CD4-positive, alpha-beta T cell treated with Interleukin-15 for 4 hours (primary cell): ENCODE measurements at places on chromosomes 1 and 21.
A peak's percentile ranks its signal among the peaks of the same experiment; 100 is the strongest.

DNA sequence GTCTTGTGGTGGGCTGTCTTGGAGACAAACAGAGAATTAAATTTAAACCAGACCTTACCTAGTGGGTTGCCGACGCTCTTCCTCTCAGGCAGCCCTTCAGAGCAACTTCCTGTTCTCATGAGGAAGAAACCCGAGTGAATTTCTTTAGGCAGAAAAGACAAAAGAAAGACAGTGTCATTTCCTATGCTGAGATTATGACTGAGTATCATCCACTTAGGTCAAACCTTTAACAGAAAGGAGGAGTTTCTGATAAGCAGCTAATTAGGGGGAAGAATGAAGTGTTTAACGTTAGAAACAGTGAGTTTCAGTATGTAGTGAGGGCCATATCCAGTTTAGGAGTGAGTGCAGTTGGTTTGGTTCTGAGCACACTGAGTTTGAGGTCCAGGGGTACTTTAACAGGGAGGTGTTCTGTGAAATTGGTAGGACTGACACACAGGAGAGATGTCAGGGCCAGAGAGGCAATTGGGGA lies 38.7 kb downstream of the FASLG start:
- peak; percentile 59 for DNase-seq

GRCh38 chr1:53956308-53957168 lies 10.4 kb downstream of the LRRC42 start:
- DNase-seq, result no peak

GRCh38 chr1:78527706-78528105 lies 36.9 kb downstream of the PTGFR start:
- DNase-seq, result no peak

GRCh38 chr1:14624941-14625340 lies 26.5 kb downstream of the KAZN start:
- DNase-seq, result no peak

- DNase-seq, result no peak
Measured at GRCh38 chr1:161872506-161872905, 106.4 kb downstream of the ATF6 start.

DNA sequence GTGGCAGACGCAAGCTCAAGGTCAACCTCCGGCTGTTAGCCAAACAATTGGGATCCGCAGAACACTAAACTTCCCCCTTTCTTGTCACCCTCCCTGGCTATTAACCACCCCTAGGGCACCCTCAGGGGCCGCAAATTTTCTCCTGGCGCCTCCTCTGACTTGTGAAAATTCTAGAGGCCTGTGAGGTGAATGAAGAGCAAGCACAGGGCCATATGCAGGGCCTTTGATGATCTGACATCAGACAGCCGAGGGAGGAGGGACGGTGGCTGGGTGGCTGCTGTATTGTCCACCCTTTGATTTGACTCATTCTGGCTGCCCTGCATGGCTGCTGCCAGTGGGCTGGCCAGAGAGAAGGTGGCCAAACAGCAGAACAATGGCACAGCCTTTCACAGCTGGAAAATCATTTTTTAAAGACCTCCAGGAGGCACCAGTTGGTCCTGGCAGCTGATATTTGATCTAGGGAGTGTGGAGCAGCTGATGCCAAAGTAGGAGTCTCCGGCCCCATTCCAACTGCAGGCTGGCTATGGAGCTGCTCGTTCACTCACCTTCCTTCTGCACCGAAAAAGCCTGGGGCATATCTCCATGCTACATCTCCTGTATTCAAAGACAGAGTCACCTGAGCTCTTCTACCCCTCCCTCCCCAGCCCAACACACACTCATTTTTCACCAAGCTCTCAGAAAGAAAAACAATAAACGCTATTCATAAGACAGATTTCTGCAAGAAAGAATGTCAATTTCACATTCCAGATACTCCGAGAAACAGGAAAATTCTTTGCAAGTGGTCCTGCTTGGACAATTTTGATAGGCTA lies 44.9 kb upstream of the BARHL2 start:
- no peak for DNase-seq

- DNase-seq, result peak; percentile 68
Measured at GRCh38 chr1:203629507-203630082, 3.0 kb downstream of the ATP2B4 start.

DNA sequence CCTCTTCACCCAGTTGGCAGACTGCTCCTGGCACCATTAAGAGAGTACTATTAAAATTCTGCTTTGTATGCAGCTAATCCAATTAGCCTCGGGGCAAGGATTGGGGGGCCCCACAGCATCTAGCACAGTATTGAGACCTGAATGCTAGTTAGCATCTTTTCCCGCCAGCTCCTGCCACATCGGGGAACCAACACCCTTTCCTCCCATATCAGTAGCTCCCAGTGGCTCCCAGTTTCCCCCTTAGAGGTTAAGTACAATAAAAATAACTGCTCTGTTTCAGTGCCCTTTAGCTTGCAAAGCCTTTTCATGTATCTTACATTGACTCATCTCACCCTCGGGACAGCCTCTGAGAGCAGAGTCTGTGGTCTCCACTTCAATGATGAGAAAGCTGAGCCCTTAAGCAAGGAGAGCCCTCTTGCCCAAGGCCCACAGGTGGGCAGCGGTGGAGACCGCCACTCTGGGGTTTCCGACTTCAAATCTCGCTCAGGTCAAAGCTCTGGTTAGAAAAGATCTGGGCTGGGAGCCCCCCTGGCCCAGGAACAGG lies 4.2 kb upstream of the PMVK start:
- DNase-seq, result peak; percentile 23

DNA sequence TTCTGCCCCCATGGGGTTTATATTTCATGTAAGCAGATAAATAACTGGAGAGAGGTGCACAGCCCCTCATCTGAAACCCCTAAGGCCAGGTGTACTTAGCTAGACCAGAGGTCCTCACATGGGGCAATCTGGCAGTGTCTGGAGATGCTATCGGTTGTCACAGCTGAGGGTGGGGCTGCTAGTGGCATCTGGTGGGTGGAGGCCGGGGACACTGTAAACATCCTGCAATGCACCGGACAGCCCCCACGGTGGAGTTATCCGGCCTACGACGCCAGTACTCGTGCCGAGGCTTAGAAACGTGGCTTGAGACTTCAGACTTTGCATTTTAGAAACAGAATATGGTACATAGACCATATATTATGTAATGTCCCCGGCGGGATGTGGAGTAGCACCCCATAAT lies 186.5 kb upstream of the VAMP3 start:
- no peak for DNase-seq

GRCh38 chr1:220770245-220770913 lies 16.3 kb upstream of the MTARC1 start:
- no peak for DNase-seq

GRCh38 chr21:34337741-34338140 lies 26.1 kb upstream of the KCNE2 start:
- no peak for DNase-seq

DNA sequence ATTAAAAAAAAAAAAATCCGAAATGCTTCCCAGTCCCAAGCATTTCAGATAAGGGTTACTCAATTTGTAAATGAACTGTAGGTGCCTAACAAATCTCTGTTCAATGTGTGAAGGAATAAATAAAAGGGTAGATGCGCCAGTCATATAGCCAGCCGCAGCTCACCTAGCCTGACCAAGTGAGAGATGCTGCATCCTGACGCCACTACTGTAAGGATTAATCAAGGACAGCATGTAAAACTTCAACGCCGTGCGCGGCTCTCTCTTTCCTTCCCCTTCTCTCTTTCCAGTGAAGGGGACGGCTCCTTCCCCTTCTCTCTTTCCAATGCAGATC lies 441 bp downstream of the PPT1 start:
- no peak for DNase-seq

DNA sequence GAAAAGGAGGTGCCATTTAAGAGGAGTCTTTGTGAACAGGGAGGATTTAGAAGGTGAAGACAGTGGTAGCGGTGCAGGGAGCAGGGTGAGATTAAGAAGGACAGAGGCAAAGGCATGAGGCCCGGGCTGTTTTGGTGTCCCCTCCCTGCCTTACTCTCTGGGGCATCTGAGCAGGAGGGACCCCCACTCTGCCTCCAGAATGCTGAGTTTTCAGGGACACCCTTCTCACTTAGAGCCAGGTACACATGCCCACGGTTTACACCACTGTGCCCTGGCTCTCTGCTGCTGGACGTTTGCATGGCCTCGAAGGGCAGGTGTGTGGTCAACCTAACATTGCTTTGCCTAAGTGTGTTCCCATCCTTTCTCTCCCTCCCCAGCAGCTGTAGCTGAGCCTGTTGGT lies 20.5 kb upstream of the PARP1 start:
- DNase-seq, result no peak

- no peak for DNase-seq
Measured at GRCh38 chr1:119510046-119510445, 3.0 kb downstream of the HSD3B1 start.

GRCh38 chr1:89274411-89274857 lies 1.8 kb upstream of the GBP5 start:
- peak; percentile 85 for DNase-seq

DNA sequence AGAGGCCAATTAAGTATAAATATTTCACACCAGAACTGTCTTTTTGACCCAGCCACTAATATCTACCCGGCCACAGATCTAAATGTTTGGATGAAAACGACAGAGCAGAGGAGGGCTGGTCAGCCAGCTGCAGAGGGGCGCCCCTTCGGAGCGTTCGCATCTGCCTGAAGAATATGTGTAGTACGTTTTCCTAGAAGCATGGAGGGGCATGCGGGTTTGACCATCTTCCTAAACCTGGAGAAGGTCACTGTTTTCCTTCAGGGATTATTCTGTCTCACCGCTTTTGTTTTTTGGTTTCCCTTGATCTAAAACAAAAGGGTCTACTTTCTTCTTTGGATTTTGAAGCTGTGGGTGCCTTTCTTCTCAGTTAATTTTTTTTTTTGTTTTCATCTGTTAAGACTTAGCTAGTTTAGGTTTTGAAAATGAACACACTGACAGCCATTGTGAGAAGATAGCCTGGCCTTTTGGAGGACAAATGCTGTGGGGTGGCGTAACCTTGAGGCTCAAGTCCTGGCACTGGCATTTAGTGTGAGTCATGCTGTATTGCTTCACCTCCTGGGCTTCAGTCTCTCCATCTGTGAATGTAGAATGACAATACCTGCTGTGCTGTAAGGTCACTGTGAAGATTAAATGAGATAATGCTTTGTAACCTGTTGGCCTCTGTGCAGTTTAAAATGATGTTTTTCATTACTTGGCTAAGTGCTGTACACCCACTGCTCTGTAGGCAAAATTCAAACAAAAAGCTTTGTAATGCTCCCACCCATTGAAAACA lies 74.1 kb upstream of the IRF2BP2 start:
- no peak for DNase-seq
